Natural killer cell treated with Interleukin-12 subunit alpha and Interleukin-12 subunit beta and Interleukin-15 and Interleukin-18, amount 100 ng/mL, for 72 hours (primary cell): ENCODE measurements at places on chromosomes 6 and 20.

GRCh38 chr6:104421650-104422049 lies 438.1 kb downstream of the HACE1 start:
- H3K27ac ChIP-seq: no peak overlapping the region
- no peaks in the 10 kb centered on the region for H3K4me1 ChIP-seq
- no peaks in the 10 kb centered on the region for H3K27me3 ChIP-seq
- DNase-seq: no peak
- no peak overlapping the region for H3K4me3 ChIP-seq

GRCh38 chr6:139863964-139864363 lies 489.5 kb upstream of the CITED2 start:
- no peaks in the 10 kb centered on the region for H3K4me1 ChIP-seq
- DNase-seq: no peak
- H3K27me3 ChIP-seq: peaks cover 3% of the 10 kb centered on the region
- no peak overlapping the region for H3K4me3 ChIP-seq

- H3K4me3 ChIP-seq: no peak overlapping the region
- H3K27me3 ChIP-seq: no peaks in the 10 kb centered on the region
- no peaks in the 10 kb centered on the region for H3K36me3 ChIP-seq
Measured at GRCh38 chr6:158468666-158469065, 91.2 kb upstream of the TMEM181 start.

- no peaks in the 10 kb centered on the region for H3K27me3 ChIP-seq
- DNase-seq: no peak
- H3K4me1 ChIP-seq: peaks cover 38% of the 10 kb centered on the region
- no peak overlapping the region for H3K4me3 ChIP-seq
- H3K27ac ChIP-seq: no peak overlapping the region
Measured at GRCh38 chr20:2899243-2899642, 26.0 kb downstream of the PTPRA start.

GRCh38 chr6:90413867-90414266 lies 117.2 kb upstream of the BACH2 start:
- H3K4me3 ChIP-seq: peak overlapping the region; percentile 82
- DNase-seq: no peak
- peak overlapping the region; percentile 81 for H3K27ac ChIP-seq
- peaks cover 49% of the 10 kb centered on the region for H3K4me1 ChIP-seq
